ENCODE measurements at places on chromosomes 3 and 15.

GRCh38 chr3:10160925-10161324, 3.8 kb upstream of the IRAK2 start:
- no peak for DNase-seq

DNA sequence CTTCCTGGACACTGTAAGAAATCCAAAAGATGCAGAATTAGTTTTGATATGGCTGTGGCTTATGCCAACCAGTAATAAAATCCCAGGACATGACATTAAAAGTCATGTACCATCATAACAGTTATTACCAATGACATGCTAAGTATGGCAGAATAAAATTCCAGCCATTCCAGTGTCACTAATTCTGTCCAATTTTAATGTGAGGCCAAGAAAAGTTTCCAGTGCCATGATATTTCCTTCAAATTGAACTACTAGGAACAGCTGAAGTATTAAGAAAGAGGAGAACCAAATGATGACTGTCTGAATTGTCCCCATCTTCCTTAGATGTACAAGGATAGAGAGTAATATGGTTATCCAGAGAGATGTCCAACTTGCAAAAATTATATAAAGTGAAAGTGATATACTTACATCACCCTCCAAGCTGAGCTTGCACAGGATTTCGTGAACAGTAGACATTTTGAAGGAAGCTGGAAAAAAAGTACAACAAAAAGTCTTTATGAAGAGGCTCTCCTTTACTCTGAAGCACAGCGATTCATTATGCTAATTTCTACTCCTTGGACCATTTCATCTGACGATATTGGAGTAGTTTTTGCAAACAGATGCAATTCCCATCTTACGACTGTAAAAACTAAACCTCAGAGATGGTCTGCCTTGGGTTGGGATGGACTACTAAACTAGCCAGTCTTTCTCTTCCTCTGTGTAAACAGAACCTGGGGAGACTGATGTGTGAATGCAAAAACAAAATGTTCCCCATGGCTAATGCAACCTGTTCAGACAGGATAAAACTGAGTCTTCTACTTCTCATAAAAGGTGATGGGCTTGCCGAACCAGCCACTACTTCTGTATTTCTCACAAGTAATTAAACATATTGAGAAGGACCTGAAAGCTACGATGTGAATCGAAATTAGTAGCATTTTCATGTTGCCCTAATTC, 11.9 kb downstream of the ANXA2 start:
- DNase-seq, result no peak

GRCh38 chr3:100427699-100428098, 26.4 kb downstream of the LNP1 start:
- DNase-seq, result no peak

- DNase-seq, result no peak
Observed at GRCh38 chr15:67506775-67507747, 13.9 kb upstream of the C15orf61 start.

- no peak for DNase-seq
Observed at GRCh38 chr3:133893683-133894352, 1.9 kb downstream of the RAB6B start.

- DNase-seq, result no peak
Observed at GRCh38 chr15:48876057-48876456, 1.9 kb upstream of the EID1 start.

DNA sequence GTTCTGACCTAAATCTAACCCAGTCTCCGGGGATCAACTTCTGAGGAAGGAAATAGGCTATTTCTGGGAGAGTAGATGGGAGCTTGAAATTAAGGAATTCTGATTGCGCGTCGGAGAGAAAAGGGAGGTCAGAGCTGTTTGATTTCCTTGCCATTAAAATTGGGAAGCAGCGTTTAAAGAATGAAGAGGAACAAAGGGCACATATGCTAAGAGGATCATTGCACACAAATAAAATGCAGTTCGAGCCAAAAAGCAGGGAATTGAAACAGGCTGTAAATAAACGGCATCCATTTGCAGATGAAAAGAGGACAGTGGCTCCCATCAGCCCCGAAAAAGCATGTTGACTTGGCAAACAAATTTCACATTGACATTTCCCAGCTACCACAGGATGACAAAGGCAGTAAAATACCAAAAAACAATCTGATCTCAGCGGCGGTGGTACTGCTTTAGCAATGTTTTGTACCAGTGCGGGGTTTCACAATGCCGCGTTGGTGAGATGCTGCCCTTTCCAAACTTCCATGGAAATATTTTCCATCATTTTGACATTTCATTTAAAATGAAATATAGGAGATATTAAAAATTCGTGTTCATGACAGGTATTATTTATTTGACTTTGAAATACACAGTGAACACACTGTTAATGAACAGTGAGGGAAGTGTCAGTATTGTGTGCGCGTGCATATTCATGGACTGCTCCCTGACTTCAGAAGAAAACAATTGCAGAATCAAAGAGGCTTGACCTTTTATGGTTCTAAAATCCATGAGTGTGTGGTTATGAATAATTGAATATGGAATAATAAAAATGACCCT, 108.8 kb downstream of the SQOR start:
- no peak for DNase-seq

DNA sequence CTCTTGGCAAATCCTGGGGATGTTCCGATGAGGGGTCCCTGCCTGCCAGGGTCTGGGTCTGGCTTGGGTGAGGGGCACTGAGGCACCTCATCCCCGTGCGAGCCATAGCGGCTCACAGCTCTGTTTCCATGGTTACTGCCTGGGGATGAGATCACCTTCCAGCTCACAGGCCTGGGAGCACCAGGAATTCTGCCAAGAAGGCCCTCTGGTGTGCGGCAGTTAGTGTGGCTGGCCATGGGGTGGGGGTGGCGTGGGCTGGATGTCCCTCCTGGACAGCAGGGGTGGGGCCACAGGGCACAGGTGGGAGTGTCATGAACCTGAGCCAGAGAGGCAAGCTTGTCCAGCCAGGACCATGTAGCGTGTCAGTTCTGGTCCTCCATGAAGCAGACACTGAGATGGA, 22.1 kb upstream of the PRR23E start:
- no peak for DNase-seq

DNA sequence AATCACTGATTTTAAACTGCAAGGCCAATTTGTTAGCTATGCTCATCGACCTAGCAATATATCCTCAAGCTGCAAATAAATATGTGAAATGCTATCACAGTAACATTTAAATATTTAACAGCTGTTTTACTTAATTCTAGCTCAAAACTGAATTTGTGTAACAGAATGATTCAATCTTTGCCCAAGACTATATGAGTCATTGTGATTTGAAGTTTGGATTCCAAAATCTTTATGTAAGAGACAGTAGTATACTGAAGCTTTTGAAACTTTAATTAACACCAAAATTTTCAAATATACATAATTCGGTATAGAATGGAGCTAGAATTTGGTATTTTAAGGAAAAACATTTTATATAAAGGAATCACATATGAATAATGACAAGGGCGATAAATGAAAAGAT, 603.0 kb upstream of the ROBO2 start:
- no peak for DNase-seq

DNA sequence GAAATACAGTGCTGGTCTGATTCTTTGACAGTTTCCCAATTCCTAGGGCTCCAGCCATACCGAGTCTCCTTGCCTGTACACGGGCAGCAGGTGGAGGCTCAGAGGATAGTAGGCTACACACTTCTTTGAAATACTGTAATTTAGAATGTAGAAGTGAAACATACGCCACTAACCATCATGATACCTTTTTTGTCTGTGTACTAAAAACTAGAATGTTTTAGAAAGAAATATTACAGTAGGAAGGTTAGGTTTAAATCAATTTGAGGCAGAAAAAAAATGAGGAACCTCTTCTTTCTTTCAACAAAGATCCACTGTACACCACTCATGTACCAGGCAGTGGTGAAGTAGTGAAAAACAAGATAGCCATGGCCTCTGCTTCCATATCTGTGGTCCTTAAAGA, 354.7 kb downstream of the MCTP2 start:
- DNase-seq, result no peak
